ENCODE measurements at places on chromosomes 2 and 18.

GRCh38 chr2:207101984-207102383 lies 63.8 kb downstream of the KLF7 start:
- DNase-seq = no peak

DNA sequence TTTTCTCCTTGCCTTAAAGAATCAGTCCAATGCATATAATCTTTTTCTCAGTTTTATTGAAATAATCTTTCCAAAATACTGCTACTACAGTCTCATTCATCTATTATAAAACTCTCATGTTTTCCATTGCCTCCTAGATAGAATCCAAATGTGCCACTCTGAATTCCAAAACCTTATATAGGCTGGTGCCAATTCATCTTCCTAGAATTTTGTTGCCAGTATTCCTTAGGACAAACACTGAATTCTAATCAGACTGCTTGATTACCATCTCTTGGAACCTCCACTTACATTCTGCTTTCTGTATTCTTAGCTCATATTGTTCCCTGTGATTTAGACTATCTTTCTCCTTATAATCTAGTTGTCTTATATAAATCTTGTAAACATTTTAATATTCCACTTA lies 427.6 kb upstream of the DCC start:
- no peak for DNase-seq

DNA sequence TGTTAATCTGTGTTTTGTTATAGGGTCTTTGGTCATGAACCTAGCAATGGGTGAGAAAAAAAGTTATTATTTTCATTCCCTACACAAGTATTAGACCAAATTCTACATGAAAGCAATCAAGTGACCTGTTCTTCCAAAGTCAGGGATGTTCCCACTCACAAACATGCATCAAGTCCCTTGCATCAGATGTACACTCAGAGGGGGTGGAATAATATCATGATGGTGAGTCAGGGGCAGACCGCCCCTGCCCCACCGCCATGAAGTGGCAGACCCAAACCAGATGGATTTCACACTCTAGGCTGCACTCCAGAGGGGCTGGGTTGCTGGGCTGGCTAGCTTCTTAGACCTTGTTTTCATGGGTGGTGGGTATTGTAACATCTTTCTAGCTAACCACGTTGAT lies 91.4 kb downstream of the ACAA2 start:
- DNase-seq = no peak

- DNase-seq = no peak
These were observed 95.0 kb downstream of the MAPK4 start for GRCh38 chr18:50654658-50655550.

DNA sequence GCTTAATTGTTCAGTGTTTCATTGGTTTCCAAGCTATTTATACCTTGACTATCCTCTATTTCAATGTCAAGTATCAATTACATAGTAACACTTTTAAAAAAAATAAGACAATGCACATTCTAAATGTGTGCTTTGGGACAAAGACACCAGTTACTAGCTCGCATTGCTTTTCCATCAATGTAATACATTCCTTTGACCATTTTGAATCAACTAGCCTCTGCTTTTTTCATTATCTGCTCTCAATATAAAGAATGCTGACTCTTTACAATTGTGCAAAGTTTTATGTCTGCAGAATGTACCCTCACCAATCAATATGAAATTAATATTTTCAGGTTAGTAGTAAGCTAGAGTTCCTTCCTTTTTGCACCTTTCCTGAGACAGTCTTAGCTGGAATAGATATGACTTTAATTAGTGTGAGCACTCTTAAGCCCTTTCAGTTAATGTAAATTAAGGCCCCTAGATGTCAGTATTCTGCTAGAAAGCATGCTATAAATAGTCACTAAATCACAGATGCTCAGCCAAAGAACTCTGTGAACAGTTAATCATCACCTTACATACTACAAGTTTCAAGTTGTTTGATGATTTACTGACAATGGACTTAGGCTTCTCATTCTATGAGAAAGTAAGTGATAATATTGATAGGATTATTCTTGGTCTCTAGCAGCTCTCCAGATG lies 413.6 kb downstream of the PTH2R start:
- DNase-seq = no peak

- DNase-seq = no peak
These were observed 87.5 kb downstream of the KLF7 start for GRCh38 chr2:207078186-207078798.

DNA sequence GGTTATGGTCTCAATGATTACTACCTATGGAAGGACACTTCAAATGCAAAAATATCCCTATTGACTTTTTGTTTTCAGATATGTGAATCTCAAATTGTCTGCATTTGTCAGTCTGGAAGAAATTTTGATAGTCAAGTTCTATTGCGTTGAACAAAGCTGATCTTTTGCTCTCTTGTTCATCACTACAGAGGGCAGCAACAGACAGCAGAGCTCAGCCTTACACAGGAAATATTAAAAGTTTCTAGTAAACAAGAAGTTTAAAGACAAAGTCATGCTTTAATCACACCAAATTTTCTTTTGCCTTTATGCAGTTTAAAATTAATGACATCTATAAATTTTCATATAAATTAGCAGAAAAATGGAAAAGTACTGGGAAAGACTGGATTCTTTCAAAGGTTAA lies 617.5 kb downstream of the NR4A2 start:
- DNase-seq = no peak

Data from hematopoietic multipotent progenitor cell (in vitro differentiated cells).